ENCODE measurements at places on chromosomes 1 and 21.

DNA sequence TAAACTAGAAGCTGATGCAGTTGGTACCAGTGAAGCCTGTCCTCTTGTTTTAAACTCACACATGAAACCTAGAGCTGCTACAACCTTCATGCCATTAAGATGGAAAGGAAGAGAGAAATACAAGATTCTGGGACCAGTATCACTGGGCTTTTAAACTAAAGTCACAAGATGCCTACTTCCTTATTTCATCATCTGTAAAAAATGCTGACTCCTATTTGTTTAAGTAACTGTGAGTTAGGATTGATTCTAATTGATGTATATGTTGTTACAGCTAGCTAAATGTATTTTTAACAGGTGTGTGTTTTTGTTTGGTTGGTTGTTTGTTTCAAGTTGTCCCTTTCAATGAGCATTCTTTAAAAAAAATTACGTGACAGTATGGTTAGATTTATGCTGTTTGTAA is 833.3 kb upstream of the PRMT6 start:
- no peak for DNase-seq

- peak; percentile 97 for DNase-seq
Observed at GRCh38 chr1:44739307-44740178, at the start of gene KIF2C. KIF2C (plus strand) TSS chr1:44739837; CDS start chr1:44739933, 96 bp downstream.

DNA sequence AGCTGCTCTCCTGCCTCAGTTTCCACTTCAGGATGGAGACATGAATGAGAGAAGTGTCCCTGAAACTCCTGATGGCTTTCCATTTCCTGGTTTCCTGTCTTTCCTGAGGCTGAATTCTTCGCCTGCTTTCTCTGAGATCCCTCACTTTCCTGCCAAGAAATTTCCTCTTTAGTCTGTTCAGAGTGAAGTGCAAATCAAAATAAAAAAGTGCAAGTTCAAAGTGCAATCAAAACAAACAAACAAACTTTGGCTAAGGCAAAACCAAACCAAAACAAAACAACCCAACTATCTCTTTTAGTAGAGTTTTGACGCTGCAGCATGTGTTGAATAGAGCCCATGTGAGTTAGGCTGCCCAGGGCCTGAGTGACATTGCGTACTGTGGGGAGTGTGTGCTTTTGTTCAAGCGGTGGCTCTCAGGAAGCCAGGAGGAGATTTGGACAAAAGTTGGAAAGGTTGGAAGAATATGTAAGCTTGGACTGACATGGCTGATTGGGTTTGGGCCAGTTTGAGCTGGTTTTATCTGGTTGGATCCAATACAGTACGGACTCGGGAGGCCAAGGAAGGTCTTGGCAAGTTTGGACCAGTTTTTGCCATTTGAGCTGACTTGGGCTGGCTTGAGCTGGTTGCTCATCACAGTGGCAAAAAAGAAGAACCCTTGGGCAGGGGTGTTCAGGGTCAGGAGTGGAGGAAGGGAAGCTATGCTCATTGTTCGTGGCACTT is 61.1 kb upstream of the TINAGL1 start:
- no peak for DNase-seq

- DNase-seq, result no peak
Observed at GRCh38 chr1:217369271-217369981, 261.5 kb downstream of the GPATCH2 start.

DNA sequence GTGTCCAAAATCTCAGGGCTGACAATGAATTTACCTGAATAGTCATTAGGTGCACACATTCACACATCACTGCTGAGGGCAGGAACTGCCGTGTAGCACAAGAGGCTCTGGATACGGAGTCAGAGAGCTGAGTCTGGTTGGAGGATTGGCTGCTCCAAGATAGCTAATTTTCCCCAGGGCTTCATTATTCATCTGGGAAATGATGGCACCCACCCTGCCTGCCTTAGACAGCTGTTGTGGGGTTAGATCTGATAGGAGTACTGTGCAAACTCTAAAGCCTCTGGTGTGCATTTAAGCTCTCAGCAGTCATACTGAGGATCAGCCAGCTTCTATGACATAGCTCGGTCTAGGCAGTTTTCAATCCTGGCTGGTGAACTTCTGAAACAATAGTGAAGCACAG is 67.0 kb downstream of the LMX1A start:
- DNase-seq, result no peak

GRCh38 chr1:104760017-104760416 is 1010.3 kb downstream of the AMY1C start:
- DNase-seq, result peak; percentile 19

DNA sequence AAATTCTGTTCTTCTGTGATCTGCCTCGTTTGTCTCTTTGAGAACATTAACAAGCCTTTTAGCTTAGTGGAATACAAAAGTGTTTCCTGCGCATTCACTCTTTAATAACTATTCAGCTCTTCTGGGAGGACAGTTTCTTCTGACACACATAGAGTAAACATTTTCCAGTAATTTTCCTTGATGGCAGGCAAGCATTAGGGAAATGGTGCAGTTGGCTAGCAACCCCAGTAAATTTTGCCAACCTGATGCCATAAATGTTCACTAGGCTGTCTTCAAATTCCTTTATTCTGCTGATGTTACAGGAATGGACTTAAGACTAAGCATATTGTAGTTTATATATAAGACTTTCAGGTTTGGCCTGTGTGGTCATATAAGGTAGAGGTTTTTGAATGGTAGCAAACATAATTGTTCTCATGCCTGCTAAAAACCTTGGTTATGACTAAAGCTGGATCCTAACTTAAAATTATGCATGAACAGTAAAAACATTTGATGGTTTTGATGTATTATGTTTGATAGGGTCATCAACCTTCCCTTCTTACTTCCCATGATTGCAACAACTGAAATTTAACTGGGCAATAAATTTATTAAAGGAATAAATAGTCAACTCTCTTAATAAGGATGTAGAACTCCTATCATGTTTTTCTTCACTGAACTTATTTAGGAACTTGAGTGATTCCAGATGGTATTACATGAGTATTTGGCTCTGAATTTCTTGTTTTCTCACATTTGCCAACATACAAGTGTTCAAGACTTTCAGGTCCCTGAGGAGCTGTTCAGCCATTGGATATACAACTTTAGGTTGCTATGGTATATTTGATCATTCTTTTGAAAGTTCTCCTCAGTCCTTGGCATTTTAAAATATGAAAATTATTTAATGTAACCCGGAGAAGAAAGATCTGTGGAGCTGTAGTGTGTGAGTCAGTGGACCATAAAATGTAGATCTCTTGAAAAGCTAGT is 223.4 kb downstream of the FMN2 start:
- no peak for DNase-seq

DNA sequence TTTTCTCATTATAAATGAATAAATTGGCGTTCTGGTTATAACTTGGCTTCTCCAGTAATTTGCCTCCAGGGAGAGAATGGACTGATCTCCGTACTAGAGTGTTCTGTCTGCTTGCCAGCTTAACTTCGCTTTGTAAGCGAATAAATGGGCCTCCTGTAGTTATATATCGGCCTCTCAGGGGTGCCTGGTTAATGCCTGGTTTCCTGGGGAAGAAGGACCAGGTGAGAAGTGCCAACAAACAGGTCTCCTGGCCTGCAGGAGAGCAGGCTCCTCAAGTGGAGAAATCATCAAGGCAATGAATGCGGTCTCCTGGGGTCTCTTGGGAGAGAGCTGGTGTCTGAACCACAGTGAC is 107.4 kb upstream of the SERBP1 start:
- DNase-seq, result no peak

DNA sequence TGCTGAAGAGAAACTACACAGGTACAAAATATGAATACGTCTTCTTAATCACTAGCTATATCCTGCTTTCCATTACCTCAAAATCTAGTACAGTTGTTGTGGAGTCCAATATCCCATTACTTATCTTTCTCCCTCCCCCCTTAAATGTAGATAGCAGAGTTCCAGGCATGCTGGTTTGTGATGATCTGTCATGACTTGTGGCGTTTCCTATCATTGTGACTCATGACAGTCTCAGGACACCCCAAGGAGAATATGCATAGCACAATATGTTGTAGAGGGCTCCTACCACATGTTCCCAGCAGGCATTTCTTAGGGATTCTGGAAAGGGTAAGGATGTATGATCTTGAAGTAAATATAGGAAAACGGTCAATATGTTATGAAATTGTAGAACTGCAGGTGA is 206.9 kb downstream of the USH2A start:
- DNase-seq, result no peak

DNA sequence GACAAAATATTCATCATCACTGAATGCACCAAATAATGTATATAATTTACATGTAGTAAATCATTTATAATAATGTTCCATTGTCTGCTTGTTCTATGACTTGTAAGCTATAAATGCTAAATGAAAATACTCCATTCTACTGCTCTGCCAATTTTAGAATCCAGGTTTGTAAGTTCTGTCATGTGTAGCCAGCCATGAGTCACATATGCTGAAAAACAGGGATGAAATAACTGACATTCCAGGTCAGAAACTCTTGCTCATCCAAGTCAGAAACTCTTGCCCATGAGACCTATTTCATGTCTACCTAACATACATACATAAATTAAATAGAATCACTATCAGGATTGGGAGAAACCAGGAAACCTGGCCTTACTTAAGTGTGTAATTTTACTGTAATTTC is 95.6 kb downstream of the ASH1L start:
- DNase-seq, result no peak

Measured in germinal center (tissue), 1 donor.